ENCODE measurements at places on chromosomes 12 and 14. TPM values are rescaled to one million over a fixed set of nuclear protein-coding genes. Genes with fewer than 3 reads are reported as not detected.

GRCh38 chr14:61279082-61279481 lies 2.1 kb downstream of the TMEM30B start:
- DNase-seq, result no peak

DNA sequence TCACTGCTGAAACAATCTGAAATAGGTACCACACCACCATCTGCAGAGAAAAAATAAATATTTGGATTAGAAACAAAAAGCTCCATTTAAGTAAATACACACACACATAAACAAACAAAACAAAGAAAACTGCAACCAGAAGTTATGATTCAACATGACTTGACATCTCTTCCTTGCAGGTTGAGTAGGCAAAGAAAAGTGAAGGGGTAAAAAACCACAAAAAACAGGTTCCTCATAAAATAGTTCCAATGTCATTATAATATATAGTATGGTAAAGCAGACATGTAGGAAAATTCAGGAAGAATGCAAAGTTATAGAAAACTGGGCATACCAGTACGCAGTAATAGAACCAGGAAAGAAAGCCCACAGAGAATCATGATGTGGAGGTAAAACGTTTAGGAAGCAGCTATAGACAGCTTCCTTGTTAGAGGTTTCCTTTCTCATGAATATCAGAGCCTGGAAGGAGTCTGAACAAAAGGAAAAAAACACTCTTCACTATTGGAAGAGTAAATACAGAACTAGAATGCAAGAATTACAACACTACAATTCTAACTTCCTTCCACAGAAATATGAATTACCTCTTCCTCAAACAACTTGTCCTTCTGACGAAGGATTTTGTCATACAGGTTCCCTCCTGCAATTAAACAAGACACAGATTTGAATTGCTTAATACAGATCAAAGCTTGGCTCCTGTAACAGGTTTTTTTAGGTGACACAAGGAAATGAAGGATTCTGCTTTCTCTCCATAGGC lies 6.1 kb downstream of the NEK9 start:
- no peak for DNase-seq

DNA sequence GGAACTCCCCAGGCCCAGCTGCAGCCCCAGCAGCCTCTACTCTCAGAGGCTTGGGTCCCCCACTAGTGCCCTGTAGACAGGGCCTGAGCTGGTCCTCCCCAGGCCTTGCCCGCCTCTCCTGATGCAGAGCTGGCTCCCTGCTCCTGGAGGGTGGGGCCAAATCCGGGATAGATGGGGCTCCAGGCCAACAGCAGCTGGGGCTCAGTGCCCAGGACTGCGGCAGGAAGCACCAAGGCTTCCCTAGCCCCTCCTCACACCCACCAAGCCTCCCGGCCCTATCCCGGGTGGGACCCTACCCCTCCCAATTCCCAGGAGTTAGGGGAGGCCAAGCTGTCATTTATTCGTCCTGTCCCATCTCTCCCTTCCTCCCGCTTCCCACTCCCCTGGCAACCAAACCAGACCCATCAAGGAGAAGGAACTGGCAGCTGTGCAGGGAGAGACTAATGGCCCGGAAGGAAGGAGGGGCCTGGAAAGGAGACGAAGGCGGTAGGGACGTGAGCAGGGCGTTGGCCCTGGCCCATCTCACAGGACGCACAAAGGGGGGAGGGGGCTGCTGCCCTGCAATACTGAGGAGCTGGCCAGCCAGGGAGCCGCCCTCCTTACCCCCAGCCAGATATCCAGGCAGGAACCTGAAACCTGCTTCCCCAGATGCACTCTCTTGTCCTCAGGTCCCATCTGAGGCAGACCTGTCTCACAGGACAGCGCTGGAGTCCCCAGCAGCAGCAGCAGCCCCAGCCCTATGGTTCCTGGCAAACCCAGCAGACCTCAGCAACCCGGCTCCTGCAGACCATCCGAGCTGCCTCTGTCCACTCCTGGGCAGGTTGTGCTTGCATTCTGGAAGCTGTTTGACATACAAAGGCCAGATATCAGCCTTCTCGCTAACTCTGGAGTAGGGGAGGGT lies 1.6 kb upstream of the PRPH start:
- peak; percentile 75 for DNase-seq

- no peak for DNase-seq
Observed at GRCh38 chr12:131628766-131629448, 82.0 kb upstream of the SFSWAP start.

- DNase-seq, result no peak
Observed at GRCh38 chr12:24947541-24948419, 1.1 kb downstream of the BCAT1 start.

- DNase-seq, result no peak
Observed at GRCh38 chr12:52398176-52398575, 8.0 kb downstream of the KRT82 start.

DNA sequence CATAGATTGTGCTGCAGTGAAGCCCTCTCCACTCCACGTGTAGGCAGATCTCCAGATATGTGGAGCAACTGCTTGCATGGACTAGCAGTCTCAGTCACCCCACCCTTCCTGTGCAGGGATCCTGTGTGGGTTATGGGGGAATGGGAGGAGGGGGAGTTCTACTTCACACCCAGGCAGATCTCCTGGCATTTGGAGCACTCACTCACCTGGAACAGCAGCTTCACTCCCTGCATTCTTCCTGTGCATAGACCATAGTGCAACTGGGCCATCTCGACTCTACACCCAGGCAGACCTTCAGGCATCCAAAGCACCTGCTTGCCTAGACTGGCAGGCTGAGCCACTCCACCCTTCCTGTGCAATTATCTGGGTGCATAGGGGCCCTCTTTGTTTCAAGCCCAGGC lies 96.0 kb upstream of the PCED1B start:
- DNase-seq, result no peak

DNA sequence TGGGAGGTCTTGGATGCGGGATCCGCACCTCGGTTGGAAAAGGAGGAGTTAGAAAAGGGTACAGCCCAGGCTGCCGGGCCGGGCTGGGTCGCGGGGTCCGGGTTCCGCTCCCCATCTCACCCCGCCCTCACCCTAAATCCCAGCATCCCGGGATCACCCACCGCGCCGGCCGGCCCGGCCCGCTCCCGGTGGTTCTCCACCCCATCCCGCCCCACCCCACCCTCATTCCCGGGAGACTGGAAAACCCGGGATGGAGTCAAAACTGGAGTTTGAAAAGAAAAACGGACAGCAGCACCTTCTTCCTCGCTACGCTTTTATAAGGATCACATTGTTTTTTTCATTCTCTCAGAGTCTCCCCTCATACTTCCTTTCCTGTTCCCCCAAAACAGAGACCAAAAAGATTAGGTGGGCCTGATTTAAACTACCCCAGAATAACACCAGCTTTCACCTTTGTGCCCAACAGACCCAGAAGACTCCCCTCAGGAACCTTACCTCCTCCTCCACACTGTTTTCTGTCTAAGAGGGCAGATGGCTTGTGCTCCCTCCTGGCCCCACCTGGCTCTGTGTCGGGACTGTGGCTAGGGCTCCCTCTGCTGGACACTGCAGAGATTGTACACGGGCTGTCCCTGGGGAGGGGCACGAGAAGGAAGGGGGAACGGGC lies 2.8 kb downstream of the GLI1 start:
- DNase-seq, result peak; percentile 96

DNA sequence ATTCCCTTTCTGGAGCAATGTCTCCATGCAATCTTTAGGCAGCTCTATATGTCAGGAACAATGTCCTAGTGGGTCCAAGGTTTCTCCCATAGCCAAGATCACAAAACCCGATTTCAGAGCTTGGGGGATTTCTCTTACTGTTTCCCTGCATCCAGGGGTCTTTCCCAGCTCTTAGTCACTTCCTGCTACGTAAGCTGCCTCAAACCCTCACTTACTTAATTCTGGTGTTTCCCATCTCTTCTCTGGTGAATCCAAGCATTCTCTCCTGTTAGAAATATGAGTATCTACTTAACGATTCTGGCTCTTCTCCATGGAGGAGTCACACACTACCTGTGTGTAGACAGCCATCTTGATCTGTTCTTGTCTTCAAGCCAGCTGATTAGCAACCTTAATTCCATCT lies 80.0 kb downstream of the IFNG-AS1 start:
- no peak for DNase-seq

- peak; percentile 85 for DNase-seq
Observed at GRCh38 chr12:121626853-121627640, 717 bp downstream of the ORAI1 start.

DNA sequence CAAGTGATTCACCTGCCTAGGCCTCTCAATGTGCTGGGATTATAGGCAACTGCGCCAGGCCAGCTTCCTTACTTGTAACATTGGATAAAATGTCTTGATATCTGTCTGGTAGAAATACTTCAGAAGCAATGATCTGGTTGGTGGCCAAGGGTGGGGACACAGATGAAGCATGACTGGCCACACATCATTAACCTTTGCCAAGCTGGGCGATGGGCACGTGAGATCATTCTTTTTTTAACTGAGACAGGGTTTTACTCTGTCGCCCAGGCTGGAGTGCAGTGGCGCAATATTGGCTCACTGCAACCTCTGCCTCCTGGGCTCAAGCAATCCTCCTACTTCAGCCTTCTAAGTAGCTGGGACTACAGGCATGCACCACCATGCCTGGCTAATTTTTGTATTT lies 31.1 kb downstream of the PLEKHH1 start:
- DNase-seq, result no peak

DNA sequence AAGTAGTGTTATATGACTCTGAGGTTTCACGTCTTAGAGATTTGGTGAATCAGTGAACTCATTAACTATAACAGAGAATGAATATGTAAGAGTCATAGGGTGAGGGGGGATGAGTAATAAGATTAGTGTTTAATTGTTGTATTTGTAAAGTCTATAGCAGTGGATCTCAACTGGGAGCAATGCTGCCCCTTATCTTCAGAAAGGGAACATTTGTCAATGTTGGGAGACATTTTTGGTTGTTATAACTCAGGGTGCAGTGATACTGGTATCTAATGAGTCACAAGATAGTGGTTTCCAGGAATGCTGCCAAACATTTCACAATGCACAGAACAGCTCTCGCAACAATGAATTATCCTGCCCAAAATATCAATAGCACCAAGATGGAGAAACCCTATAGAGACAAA lies 1193.7 kb downstream of the GALC start:
- no peak for DNase-seq

GRCh38 chr12:20211541-20211940 lies 156.8 kb upstream of the PDE3A start:
- DNase-seq, result peak; percentile 20

DNA sequence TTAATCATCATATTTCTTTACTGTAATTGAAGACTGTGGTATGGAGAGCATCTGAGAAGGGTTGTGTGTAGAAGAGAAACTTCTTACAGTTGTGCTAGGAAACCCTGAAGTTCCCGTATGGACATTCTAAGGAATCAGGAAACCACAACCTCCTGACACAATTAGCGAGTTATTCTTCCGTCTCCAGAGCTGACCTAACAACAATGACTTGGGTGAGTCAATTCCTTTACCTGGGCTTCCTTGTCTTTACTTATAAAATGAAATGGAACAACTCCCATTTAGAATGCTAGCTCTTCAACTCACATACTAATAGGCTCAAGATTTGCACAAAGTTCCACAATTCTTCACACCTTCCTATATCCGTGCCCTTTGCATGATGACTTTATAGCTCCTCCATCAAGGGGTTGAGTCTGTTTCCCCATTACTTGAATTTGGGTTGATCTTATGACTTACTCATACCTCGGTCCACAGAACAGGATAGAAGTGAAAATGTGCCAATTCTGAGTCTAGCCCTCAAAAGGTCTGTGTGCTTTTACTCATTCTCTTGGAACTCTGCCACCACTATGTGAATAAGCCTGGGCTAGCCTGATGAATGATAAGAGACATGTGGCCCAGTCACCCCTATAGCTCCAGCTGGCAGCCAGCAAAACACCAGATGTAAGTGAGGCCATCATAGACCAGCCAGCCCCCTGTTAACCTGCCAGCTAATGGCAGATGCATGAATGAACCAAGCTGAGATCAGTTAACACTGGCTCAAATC lies 459.4 kb downstream of the ETNK1 start:
- DNase-seq, result peak; percentile 54

- no peak for DNase-seq
Observed at GRCh38 chr12:10067942-10068341, 30.8 kb downstream of the CLEC1A start.

DNA sequence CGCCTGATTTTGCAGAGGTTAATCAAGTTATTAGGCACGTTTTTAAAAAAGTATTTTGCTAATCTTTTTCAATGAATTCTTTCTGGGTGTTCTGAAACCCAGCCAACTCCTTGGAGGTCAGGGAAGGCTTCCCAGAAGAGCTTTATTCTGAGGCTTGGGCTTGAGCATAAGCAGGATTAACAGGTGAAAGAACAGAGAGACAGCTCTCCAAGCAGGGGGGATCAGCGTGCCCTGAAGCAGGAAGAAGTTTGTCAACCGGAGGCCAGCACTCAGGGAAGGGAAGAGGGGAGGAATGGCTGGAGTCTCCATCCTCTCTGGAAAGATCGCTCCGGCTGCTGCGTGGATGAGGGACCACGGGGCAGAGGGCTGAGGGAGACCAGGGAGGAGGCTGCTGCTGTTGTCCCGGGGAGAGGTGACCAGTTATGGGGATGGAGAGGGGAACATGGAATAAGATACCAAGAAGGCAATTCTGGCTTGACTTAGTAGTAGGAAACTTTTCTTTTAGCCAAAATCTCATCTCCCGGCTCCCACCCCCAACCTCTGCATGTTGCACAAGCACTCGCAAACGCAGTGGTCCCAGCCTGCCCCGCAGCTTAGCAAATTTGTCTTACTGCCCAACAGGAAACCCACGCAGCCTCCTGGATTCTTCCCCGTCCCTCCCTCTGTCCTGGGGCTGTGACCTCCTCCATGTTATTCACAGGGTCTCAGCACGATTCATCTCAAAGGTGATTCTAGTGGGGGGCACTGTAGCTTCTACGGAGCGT lies 1.1 kb upstream of the SSH1 start:
- peak; percentile 62 for DNase-seq

- no peak for DNase-seq
Observed at GRCh38 chr14:62844546-62844945, 200.7 kb downstream of the KCNH5 start.

DNA sequence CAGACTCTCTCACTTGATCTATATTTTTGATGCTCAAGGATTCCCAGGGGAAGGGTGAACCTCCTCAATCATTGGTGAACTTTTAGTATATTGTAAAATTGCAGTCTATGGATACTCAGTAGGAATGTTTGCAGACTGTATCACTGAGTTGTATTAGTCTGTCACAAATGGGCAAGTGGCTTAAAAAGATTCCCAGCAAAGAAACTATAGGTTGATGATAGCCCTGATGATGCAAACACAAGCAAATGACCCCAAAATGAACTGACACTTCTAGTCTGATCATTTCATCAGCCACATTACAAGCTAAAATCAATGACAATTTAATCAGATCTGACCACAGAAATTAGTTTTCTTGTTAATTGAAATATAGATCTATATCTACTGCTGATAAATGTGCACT lies 59.5 kb downstream of the RTN1 start:
- DNase-seq, result no peak

GRCh38 chr12:92602930-92603623 lies 99.7 kb upstream of the PLEKHG7 start:
- DNase-seq, result no peak

- DNase-seq, result no peak
Observed at GRCh38 chr12:10957741-10958140, 18.7 kb upstream of the TAS2R14 start.

The MANSC4 gene
- not detected for polyA plus RNA-seq

The TPPP2 gene
- not detected for polyA plus RNA-seq

The CELA1 gene
- polyA plus RNA-seq, result not detected

The MSI1 gene
- 0.95 TPM for polyA plus RNA-seq

The WIF1 gene
- polyA plus RNA-seq, result not detected

The ETNK1 gene
- polyA plus RNA-seq, result 7.5 TPM

The C1QL4 gene
- not detected for polyA plus RNA-seq

The GPRC5A gene
- polyA plus RNA-seq, result 89.1 TPM

The CEBPE gene
- polyA plus RNA-seq, result not detected

All from stomach (tissue), 19 donors.